Activated CD4-positive, alpha-beta T cell treated with anti-CD3 and anti-CD28 coated beads, Interleukin-2, amount 50 U/mL, for 48 hours (primary cell): ENCODE measurements at places on chromosomes 3 and 15.

- DNase-seq: no peak
These were observed 383.3 kb upstream of the MCTP2 start for GRCh38 chr15:93848076-93848475.

GRCh38 chr3:176526225-176526624 is 671.1 kb downstream of the TBL1XR1 start:
- no peak for DNase-seq

- no peak for DNase-seq
These were observed 42.0 kb upstream of the OTOL1 start for GRCh38 chr3:161454615-161455014.

- DNase-seq: no peak
These were observed 146.8 kb downstream of the EPHB1 start for GRCh38 chr3:134941820-134942219.

DNA sequence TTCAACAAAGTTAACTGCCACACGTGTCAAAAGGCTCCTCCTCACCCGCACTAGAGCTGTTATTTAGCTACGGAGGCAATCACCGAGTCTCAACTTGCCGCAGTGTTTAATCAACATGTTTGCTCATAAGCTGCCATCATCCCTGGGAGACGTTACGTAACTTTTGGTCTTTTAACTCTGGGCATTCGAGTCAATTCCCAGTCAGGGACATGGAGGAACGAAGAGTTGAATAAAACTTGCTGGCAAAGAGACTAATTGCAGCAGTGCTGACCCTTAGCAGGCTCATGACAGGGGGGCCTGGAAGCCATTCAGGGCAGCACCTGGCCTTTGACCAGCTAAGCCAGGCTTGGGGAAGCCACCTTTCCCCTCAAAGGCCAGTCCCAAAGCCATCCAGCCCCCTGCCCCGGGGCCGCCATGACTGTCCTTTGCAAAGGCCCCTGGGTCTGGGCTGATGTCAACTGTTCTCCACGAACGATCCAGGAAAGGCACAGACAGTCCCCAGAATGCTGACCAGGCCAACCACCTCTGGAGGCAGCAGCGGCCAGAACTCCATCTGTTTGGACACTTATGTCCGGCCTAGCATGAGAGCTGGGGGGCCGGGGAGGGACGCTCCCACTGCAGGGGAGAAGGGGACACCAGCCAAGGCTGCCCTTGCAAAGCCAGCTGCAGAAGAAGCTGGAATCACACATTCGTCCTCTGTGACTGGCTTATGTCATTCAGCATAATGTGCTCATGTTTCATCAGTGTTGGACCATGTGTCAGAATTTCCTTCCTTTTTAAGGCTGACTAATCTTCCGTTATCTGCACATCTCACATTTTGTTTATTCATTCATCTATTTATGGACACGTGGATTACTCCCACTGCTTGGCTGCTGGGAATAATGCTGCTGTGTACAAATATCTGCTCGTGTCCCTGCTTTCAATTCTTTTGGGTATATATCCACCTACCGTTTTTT is 43.7 kb downstream of the PCSK6 start:
- no peak for DNase-seq

GRCh38 chr3:18652781-18653180 is 227.6 kb upstream of the SATB1 start:
- no peak for DNase-seq

DNA sequence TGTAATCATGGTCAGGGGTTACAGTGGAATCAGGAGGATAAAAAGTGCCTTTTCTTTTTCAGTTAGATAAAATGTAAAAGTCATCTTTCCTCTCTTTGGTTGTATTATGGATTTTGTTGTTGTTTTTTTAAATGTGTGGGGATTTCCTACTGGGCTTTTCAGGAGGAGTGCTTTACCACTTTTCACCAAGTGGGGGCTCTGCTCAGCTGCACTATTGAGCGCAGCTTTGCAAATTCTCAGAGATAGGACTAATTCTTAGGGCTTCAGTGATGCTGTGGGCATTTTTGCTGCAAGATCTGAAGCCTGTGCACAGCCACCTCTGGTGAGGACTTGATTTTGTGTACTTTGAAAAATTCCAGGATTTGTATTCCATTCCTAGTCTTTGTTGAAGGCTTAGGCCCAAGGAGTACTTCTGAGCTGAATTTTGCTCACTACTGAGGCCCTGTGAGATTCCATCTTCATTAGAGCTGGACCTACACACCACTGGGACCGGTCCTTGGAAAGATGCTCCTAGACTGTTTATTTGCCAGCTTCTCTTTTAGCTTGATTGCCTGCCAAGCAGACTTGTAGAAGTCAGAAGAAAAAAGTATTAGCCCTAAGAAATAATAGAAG is 7.5 kb downstream of the GNB5 start:
- DNase-seq: peak; percentile 38

DNA sequence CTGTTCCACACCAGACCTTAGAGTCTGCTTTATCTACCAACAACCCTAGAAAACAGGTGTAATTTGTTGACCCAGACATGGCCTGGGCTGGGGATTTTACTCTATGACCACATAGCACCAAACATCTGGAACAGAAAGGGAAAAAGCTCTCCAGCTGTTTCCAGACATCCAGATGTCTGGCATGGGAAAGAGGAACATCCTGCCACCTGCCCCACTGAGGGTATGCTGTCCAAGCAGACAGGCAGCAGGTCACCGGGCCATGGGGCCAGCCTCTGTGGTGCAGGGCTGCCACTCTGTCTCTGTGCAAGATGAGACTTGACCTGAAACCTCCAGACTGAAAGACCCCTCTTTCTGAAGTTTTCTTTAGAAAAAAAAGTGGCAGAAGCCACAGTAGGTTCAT is 359.3 kb upstream of the ICE2 start:
- DNase-seq: no peak
